ENCODE measurements at places on chromosomes 11 and 22.
A peak's percentile ranks its signal among the peaks of the same experiment; 100 is the strongest.

DNA sequence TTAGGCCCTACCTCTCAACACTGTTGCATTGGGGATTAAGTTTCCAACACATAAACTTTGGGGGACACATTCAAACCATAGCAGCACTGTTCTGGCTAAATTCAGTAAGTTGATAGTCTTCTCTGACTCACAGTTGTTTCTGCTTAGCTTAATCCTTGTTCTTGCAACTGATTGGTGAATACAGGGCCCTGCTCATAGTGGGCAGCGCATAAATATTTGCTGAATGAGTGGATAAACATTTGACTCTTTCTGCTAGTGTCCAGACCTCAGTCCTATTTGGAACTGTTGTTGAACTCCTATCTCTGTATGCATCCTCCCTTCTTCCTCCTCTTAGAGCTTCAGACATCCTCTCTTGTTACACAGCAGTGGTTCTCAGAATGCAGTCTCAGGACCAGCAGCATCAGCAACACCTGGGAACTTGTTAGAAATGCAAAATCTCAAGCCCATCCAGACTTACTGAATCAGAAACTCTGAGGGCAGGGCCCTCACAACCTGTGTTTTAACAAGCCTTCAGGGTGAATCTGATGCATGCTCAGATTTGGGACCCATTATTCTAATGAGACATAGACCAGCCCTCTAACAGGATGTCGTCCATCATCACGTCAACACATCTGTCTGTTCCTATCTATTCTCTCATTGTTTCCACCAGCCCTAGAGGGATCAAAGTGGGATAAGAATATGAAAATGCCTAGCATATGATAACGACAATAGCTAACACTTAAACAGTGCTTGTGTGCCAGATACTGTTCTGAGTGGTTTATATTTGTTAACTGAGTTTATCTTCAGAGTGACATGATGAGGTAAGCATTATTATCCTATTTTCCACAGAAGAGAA lies 22.3 kb downstream of the SPON1 start:
- H3K27me3 ChIP-seq, result no peaks in the 10 kb centered on the region
- no peak overlapping the region for H3K27ac ChIP-seq
- no peak for DNase-seq
- no peak overlapping the region for H3K4me3 ChIP-seq
- no peaks in the 10 kb centered on the region for H3K4me1 ChIP-seq

- no peak overlapping the region for H3K27ac ChIP-seq
- H3K4me3 ChIP-seq, result no peak overlapping the region
- H3K36me3 ChIP-seq, result no peaks in the 10 kb centered on the region
- no peaks in the 10 kb centered on the region for H3K4me1 ChIP-seq
- no peaks in the 10 kb centered on the region for H3K27me3 ChIP-seq
- DNase-seq, result no peak
Observed at GRCh38 chr22:45549762-45550378, 47.2 kb downstream of the FBLN1 start.

DNA sequence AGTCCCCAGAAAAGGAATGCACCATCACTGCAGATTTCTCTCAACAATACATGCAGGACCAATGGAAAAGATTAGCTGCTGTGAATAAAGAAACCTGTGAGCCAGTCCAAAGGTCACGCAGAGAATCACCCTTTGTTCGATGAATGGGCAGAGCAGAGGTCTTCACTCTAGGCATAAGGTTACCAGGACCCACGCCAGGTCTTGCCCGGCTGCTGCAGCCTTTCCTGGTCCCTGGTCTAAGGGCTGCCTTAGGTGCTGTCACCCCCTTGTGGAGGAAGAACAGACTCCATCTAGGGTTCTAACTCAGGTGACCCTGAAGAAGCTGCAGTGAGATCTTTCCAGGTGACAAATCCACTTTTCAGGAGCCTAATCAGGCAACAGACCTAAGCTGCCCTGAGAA lies 29.0 kb upstream of the NAP1L4 start:
- no peak overlapping the region for H3K27ac ChIP-seq
- no peak for DNase-seq
- no peaks in the 10 kb centered on the region for H3K27me3 ChIP-seq
- H3K4me1 ChIP-seq, result peaks cover 14% of the 10 kb centered on the region

GRCh38 chr11:61482513-61482912 lies 26.0 kb upstream of the LRRC10B start:
- no peak for DNase-seq
- H3K4me1 ChIP-seq, result peaks cover 7% of the 10 kb centered on the region
- no peaks in the 10 kb centered on the region for H3K27me3 ChIP-seq
- H3K36me3 ChIP-seq, result no peaks in the 10 kb centered on the region
- H3K27ac ChIP-seq, result no peak overlapping the region
- no peak overlapping the region for H3K4me3 ChIP-seq

DNA sequence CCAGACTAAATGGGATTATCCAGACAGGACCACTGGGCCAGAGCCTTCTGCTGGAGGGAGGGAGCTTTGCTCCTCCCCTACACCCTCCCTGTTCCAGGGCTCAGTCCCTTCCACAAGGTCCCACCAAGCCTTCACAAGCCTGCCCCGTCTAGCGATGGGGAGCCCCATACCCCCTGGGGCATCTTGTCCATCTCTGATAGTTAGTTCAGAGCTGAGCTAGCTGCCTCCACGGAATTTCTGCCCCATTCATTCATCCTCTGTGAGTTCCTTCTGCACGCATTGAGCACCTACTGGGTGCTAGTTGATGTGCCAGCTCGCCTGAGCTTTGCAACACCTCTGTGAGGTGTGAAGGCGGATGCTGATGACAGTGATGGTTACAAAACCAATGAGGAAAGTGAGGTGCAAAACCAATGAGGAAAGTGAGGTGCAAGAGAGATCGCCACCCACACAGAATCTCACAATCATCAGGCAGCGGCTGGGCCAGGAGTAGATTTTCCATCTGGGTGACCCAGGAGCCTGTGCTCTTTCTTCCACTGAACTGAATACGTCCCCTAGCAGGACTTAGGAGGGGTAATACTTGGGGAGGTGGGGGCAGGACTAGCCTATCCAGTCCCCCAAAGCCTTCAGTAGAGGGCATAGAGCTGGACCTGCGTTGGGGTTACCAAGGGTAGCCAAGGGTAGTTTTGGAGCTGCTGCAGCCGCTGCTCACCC lies 21.5 kb upstream of the CBX7 start:
- peaks cover 79% of the 10 kb centered on the region for H3K4me1 ChIP-seq
- DNase-seq, result peak; percentile 72
- no peaks in the 10 kb centered on the region for H3K27me3 ChIP-seq

GRCh38 chr11:61730240-61730994 lies 22.0 kb upstream of the MYRF start:
- no peaks in the 10 kb centered on the region for H3K27me3 ChIP-seq
- H3K27ac ChIP-seq, result no peak overlapping the region
- no peaks in the 10 kb centered on the region for H3K36me3 ChIP-seq
- H3K4me3 ChIP-seq, result no peak overlapping the region
- DNase-seq, result no peak

DNA sequence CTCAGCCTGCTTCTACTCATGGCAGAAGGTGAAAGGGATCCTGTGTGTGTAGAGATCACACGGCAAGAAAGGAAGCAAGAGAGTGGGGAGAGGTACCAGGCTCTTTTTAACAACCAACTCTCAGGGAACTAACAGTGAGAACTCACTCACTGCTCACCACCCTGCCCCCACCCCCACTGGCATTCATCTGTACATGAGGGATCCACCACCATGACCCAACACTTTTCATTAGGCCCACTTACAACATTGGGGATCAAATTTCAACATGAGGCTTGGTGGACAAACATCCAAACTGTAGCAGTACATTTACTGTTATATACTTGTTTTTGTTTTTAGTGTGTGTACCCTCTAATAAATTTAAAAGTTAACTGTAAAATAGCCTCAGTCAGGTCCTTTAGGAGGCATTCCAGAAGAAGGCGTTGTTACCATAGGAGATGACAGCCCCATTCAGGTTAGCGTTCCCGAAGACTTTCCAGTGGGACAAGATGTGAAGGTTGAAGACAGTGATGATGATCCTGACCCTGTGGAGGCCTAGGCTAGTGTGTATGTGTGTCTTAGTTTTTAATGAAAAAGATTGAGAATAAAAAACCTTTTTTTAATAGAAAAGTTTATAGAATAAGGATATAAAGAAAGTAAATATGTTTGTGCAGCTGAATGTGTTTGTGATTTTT lies 11.3 kb downstream of the CUL5 start:
- no peak for DNase-seq
- H3K4me1 ChIP-seq, result peaks cover 8% of the 10 kb centered on the region
- no peak overlapping the region for H3K27ac ChIP-seq
- peaks cover 3% of the 10 kb centered on the region for H3K36me3 ChIP-seq
- H3K4me3 ChIP-seq, result no peak overlapping the region
- H3K27me3 ChIP-seq, result no peaks in the 10 kb centered on the region

DNA sequence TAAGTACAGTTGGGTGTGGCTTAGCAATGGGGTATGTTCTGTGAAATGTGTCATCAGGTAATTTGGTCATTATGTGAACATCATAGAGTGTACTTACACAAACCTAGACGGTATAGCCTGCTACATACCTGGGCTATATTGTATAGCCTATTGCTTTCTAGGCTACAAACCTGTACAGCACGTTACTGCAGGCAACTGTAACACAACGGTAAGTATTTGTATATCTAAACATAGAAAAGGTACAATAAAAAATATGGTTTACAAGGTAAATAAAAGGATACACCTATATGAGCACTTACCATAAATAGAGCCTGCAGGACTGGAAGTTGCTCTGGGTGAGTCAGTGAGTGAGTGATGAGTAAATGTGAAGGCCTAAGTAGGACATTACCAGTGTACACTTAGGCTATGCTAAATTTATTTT lies 73.1 kb upstream of the GDPD4 start:
- no peaks in the 10 kb centered on the region for H3K27me3 ChIP-seq
- no peak overlapping the region for H3K27ac ChIP-seq
- no peak for DNase-seq
- H3K4me1 ChIP-seq, result no peaks in the 10 kb centered on the region

GRCh38 chr11:128066399-128066798 lies 521.0 kb downstream of the ETS1 start:
- no peak for DNase-seq
- H3K4me3 ChIP-seq, result no peak overlapping the region
- no peak overlapping the region for H3K27ac ChIP-seq
- H3K36me3 ChIP-seq, result no peaks in the 10 kb centered on the region

GRCh38 chr11:17552392-17553248 lies 5.6 kb downstream of the OTOG start:
- DNase-seq, result no peak
- no peak overlapping the region for H3K4me3 ChIP-seq
- H3K27ac ChIP-seq, result no peak overlapping the region
- H3K27me3 ChIP-seq, result no peaks in the 10 kb centered on the region

DNA sequence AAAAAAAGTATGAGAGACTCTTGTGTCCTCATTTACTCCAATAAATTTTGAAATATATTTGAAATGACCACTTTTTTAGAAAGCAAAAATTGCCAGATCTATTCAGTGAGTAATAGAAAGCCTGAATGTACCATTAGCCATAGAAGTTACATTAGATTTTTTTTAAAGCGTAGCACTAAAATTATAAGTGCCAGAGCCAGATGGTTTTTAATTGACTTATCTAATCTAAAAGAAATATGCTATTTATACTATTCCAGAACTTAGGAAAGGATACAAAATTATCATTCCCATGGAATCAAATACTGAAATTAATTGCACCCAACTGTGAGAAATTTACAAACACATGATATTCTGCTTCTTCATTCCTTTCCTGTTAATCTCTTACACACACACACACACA lies 64.4 kb upstream of the SLC17A6 start:
- no peaks in the 10 kb centered on the region for H3K36me3 ChIP-seq
- DNase-seq, result no peak
- no peak overlapping the region for H3K4me3 ChIP-seq
- H3K27ac ChIP-seq, result no peak overlapping the region
- no peaks in the 10 kb centered on the region for H3K4me1 ChIP-seq

DNA sequence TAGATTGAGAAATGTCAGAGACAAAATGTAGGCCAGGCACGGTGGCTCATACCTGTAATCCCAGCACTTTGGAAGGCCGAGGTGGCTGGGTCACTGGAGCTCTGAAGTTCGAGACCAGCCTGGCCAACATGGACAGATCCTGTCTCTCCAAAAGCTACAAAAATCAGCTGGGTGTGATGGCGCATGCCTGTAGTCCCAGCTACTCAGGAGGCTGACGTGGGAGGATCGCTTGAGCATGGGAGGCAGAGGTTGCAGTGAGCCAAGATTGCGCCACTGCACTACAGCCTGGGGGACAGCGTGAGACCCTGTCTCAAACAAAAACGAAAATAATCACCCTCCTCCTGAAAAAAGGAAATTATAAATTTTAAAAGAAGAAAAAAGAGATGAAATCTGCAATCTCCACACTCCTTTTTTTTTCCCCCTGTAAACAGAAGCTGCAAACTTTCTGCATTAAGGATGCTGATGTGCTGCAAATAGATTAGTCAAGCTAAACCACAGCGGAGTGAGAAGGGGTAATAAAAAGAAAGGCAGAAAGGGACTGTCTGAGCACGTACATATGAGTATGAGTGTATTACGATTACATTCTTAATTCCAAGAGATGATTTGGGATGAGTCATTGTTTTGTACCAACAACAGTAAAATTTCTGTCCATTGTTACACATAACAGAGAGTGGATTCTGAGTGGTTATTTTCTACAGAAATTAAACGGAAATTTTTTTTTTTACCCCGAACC lies 87.3 kb downstream of the SIK3 start:
- H3K27me3 ChIP-seq, result no peaks in the 10 kb centered on the region
- no peaks in the 10 kb centered on the region for H3K36me3 ChIP-seq
- H3K4me3 ChIP-seq, result no peak overlapping the region
- peaks cover 4% of the 10 kb centered on the region for H3K4me1 ChIP-seq
- no peak for DNase-seq

DNA sequence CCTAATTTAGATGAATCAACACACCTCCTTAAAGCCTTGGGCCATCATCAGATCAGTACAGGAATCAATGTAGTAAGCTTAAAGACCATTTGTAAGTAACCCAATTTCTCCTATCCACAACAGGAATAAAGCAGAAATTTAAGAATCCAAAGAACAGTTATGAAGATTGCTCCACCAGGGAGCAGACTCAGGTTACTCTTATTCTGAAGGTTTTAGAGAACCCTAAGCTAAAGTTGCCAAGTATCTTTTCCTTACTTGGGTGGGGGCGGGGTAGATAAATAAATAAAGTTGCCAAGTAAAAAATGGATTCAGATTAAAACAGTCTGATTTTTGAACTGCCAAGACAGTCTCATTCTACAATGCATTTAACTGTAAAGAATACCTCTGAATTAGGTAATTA lies 18.1 kb downstream of the CKAP5 start:
- H3K4me3 ChIP-seq, result no peak overlapping the region
- no peaks in the 10 kb centered on the region for H3K27me3 ChIP-seq
- no peaks in the 10 kb centered on the region for H3K36me3 ChIP-seq

DNA sequence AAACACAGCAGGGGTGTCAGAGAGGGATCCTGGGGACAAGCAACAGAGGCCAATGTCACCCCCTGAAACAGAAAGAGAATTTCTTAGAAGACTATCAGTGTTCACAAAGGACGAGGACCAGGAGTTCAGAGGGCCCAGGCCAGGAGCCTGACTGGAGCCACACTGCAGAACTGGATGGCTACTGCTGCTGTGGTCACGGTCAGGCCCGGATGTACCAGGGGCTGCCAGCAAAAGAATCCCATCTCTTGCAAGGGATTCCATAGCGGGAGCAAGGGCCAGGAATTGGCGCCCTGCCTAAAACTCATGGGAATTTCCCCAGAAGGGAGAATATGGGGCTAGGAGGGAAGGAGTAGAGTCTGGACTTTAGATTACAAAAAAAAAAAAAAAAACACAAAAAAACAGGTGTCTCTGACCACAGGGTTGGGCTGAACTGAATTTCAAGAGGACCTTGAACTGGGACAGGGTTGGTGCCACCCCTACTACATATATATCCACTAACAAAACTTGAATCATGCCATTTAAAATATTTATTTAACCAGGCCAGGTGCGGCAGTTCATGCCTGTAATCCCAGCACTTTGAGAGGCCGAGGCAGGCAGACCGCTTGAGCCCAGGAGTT lies 15.7 kb upstream of the KCTD14 start:
- no peaks in the 10 kb centered on the region for H3K27me3 ChIP-seq
- no peak overlapping the region for H3K27ac ChIP-seq
- no peaks in the 10 kb centered on the region for H3K36me3 ChIP-seq
- H3K4me1 ChIP-seq, result peaks cover 15% of the 10 kb centered on the region
